WERI-Rb-1 (cell line): ENCODE measurements at places on chromosomes 7 and 10.

- no peak for DNase-seq
Observed at GRCh38 chr10:90179696-90180407, 478.5 kb downstream of the KIF20B start.

DNA sequence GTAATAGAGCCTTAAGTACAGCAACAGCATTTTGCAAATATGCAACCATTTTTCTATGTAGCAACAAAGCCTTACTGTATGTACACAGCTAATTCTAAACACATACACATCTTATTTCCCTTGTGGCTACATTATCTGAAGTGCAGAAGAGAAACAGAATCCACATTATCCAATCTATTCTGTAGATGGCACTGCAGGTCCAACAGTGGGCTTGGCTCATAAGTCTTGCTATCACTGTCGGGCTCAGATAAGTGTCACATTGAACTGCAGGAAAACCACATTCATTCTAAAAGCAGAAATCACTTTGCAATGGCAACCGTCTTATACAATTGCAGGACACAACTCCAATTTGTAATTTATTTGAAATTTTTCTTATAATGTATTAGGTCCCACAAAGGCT, 109.8 kb upstream of the NOBOX start:
- DNase-seq = peak; percentile 57

- no peak for DNase-seq
Observed at GRCh38 chr7:33191340-33191739, 62.0 kb downstream of the BBS9 start.

- DNase-seq = peak; percentile 68
Observed at GRCh38 chr10:69383558-69383957, 33.2 kb downstream of the TACR2 start.

DNA sequence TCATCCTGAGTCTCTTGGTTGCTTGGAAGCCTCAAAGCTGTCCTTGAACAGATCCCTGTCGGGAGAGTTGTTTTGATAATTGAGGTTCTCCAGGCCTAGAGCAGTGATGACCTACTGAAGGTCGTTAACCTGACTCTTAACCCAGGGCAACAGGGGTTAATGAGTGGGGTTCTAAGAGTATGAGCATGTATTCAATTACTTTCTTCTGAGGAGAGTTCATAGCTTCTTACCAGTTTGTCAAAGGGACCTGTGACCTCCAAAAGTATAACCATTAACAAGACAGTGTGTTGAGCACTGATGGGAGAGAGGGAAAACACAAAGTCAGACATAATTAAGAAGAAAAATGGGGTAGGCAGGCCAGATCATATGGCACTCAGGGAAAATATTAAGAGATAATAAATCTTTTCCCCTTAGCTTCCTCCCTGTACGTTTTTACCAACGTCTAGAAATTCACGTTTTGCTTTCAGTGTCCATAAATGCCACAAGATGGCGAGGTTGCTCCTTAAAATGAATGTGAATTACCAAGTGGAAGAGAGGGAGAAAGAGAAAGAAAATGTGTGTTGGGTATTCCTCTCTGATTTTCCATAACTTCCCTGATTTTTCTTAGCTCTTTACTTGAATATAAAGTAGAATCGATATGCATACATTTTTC, 97.6 kb downstream of the SUGCT start:
- peak; percentile 20 for DNase-seq

DNA sequence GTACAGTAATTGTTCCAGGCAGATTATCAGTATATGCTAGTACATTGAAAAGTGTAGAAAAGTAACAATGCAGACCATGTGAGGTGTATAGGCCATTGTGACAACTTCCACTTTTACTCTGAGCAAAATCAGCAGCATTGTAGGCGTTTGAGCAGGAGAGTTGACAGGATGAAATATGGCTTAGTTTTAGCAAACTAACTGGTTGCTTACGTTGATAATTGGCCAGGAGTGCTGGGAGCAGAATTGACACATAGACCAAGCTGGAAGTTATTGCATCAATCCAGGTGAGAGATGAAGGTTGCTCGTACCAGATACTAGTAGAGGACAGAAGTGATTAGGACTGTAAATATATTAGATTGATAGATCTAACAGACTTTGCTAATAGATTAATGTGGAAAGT, 46.0 kb downstream of the LCOR start:
- no peak for DNase-seq

DNA sequence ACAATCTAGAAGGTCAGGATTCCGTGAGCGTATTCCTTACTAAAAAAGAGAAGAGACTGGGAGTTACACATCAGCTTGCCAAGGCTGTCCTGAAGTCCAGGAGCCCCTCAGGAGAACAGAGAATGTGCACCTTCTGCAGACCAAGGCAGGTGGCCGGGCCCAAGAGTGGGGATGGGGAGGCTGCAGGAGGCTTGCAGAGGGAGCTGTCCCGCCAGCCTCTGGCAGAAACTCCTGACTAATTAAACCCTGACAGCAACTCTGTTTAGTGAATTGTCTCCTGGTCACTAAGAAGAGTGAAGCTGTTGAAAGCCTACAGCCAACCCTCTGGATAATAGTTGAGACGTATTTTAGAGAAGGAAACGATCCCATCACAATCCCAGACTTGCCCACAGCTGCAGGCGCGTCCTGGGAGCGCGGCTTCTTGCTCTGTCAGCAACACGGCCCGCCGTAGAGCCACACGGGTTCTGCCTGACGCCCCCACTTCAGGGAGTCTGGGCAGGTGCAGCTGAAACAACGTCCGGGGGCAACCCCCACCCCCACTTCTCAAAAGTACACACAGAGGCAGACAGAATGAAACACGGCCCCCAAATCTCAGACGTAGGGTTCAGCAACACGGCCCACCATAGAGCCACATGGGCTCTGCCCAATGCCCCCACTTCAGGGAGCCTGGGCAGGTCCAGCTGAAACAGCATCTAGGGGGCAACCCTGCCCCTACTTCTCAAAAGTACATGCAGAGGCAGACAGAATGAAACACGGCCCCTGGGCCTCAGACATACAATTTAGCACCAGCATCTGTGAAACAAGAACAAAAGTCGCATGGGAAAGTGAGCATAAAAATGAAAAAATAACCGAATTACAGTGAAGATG, 45.2 kb downstream of the DIP2C start:
- no peak for DNase-seq

- no peak for DNase-seq
Observed at GRCh38 chr7:106424476-106425016, 139.8 kb upstream of the NAMPT start.
